ENCODE measurements at places on chromosomes 2 and 18.

GRCh38 chr2:99489063-99489760 is 605 bp downstream of the REV1 start:
- DNase-seq, result peak; percentile 37

- DNase-seq, result no peak
Measured at GRCh38 chr2:145146691-145147090, 626.8 kb upstream of the ZEB2 start.

DNA sequence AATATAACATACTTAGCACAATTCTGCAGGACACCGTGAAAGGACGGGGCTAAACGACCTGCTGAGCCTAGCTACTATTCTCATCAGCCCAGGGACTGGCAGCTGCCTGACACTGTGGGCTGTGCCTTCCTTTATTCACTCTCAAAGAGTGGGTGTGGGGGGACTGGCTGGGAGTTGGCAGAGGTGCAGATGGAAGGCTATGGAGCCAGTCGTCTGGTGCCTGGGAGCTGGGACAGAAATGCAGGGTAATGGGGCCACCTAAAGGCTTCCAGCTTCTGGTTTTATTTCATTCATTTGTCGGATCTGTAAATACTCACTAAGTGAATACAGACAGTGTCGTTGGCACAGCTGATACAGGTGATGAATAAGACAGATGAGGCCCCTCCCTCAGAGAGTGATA is 56.0 kb upstream of the NFU1 start:
- DNase-seq, result no peak

DNA sequence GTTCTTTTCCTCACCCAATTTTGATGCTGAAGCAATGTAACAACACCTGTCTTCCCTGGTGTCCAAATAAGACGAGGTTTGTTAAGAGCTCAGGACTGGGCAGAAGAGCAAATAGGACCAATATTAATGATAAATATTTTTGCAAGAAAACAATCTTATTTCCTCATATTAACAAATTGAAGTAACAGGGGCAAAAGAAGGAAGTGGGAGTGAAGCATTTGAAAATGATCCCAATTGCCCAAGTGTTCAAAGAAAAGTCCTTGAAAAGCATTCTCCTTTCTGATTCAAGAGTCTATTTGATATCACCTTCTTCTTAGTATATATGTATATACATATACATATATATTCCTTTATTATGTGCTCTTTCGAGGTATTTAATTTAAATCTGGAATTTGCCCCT is 418.8 kb downstream of the ARHGAP15 start:
- no peak for DNase-seq

DNA sequence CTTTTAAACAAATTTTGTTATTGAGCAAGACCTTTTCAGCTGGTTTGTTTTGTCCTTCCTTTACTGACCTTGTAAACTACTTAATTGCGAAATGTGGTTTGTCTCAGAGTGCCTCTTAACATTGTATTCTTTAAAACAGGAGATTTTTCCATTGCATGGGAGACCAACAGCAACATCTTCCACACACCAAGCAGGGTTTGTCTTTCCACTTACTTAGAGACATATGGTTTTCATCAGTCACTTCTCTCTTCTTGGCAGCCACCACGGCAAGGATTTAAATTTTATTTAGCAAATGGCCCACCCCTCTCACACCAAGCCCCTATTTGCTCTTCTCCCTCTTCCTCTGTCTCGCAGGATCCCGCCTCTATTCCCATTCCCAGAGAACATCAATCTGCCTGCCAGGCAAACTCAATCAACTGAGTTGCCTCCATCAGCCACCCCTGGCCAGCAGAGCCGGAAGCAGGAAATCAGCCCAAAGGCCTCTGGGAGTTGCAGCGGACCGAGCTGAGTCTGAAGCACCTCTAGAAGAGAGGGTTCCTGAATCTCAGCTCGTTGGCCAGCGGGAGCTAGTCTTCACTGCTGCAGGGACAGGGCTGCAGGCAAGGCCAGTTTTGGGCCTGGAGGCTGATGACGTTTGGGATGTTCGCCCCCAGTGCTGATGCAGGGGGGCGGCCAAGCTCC is 11.3 kb upstream of the CIB4 start:
- DNase-seq, result peak; percentile 17

DNA sequence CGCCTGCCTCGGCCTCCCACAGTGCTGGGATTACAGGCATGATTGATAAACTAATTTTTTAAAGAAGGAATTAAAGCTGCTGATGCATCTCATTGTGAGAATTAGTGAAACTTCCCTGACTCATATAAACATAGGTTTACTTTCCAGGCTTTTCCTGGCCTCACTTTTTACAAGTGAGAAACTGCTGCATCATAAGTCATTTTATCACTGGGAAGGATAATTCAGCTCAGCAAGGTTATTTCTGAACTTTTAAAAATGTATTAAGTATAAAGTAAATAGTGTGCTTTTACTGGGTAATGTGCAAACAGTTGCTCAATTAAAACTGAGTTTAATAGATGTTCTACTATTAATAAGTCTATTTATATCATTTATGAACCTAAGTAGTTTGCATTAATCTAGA is 1130.3 kb upstream of the CDH2 start:
- no peak for DNase-seq

DNA sequence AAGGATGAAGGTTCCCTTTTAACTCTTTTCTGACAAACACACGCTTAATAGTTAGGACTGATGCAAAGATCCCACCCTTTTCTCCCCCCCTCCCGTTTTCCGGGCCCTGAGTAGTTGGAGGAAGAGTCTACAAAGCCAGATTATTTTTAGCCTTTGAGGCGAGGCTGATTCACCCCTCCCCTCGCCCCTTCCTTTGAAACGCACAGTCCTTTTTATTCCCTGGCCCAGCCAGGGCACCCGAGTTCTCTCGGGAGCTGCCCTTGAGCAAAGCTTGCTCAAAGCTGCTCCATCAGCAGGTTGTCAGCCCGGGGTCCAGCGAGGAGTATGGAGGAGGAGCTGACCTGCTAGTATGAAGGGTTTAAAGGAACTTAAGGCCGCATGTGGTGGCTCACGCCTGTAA is 47.1 kb upstream of the SPRED2 start:
- DNase-seq, result no peak

GRCh38 chr18:67411116-67411515 is 105.4 kb downstream of the DSEL start:
- no peak for DNase-seq

GRCh38 chr2:231655894-231656293 is 52.4 kb upstream of the PTMA start:
- DNase-seq, result no peak

GRCh38 chr18:44258576-44258975 is 422.1 kb upstream of the SETBP1 start:
- DNase-seq, result no peak

DNA sequence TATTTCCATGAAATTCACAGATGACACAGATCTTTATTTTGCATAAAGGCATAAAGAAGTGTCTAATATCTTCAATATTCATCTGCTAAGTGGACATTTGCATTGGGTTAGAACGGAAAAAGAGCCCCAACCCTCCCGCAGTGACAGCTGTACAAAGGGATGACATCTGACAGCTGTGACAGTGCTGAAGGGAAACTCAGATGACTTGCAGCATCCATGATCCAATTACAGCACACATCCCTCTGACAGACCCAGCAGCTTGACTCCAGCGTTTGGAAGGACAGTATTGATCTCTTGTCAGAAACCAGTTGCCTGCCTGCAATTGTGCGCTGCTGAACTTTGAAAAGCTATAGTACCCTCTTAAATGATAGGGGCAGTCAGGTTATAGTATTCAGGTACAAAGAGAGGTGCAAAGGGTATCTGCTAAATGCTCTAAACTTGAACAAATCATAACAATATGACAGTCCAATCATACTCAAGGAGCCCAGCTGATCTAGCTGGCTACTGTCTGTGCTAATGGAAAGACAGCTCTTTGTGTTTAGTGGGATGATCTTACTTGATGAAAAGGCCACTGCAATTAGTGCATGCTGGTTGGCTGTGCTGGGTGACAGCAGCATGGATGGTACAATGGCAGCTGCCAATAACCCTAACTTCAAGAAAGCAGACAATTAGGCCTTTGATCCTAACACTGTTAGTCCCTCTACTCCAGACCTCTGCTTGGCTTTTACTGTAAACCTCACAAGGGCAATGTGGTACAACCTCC is 599.2 kb downstream of the NR4A2 start:
- DNase-seq, result no peak

GRCh38 chr2:163775304-163775703 is 39.5 kb upstream of the FIGN start:
- DNase-seq, result peak; percentile 28

- DNase-seq, result peak; percentile 64
Measured at GRCh38 chr18:21179590-21180220, 62.3 kb upstream of the GREB1L start.

Measured in fibroblast of skin of abdomen (primary cell).